Liver (tissue), 10 donors: ENCODE measurements at places on chromosomes 1 and 21. TPM values are rescaled to one million over a fixed set of nuclear protein-coding genes. Genes with fewer than 3 reads are reported as not detected.
A peak's percentile ranks its signal among the peaks of the same experiment; 100 is the strongest.

GRCh38 chr1:229627003-229627402, 956 bp downstream of the URB2 start:
- peaks cover 20% of the 10 kb centered on the region for H3K4me1 ChIP-seq
- peak overlapping the region; percentile 97 for H3K4me3 ChIP-seq
- no peak for DNase-seq
- H3K36me3 ChIP-seq: no peaks in the 10 kb centered on the region
- no peak overlapping the region for H3K27ac ChIP-seq

Gene CFAP74
- under 0.01 TPM for total RNA-seq

- H3K4me3 ChIP-seq: no peak overlapping the region
- no peak for DNase-seq
- H3K27me3 ChIP-seq: no peaks in the 10 kb centered on the region
- no peaks in the 10 kb centered on the region for H3K36me3 ChIP-seq
- H3K4me1 ChIP-seq: no peaks in the 10 kb centered on the region
Observed at GRCh38 chr1:206808615-206809014, 36.3 kb upstream of the IL10 start.

Gene SRRM1
- 42.8 TPM for total RNA-seq

GRCh38 chr1:66283622-66284041, 250.3 kb upstream of the SGIP1 start:
- no peaks in the 10 kb centered on the region for H3K36me3 ChIP-seq
- no peak for DNase-seq
- H3K4me1 ChIP-seq: no peaks in the 10 kb centered on the region
- H3K27ac ChIP-seq: no peak overlapping the region
- H3K4me3 ChIP-seq: no peak overlapping the region

Gene ETV3L
- not detected for total RNA-seq

DNA sequence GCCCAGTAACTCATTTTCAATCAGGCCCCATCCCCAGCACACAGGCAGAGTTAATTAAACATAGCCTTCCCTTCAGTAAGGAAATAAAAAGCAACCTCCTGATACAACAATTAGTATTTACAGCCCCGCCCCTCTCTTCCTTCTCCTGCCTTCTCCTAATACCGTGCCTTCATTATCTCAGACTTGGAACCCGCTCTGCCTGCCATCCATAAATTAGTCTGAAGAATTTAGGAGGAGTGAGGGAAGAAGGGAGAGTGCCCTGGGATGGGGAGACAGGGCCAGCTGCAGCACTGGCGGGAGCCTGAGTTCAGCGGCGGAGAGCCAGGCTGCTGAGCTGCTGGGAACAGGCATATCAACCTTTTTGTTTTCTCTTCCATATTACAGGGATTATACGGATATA, 172.8 kb downstream of the ACTL8 start:
- no peak overlapping the region for H3K27ac ChIP-seq
- peaks cover 6% of the 10 kb centered on the region for H3K27me3 ChIP-seq
- no peak for DNase-seq
- no peaks in the 10 kb centered on the region for H3K4me1 ChIP-seq

Gene C1orf94
- not detected for total RNA-seq

- H3K36me3 ChIP-seq: no peaks in the 10 kb centered on the region
- peaks cover 72% of the 10 kb centered on the region for H3K4me1 ChIP-seq
- no peaks in the 10 kb centered on the region for H3K27me3 ChIP-seq
- H3K4me3 ChIP-seq: no peak overlapping the region
- DNase-seq: no peak
Observed at GRCh38 chr1:10506677-10507047, 31.9 kb downstream of the PEX14 start.

GRCh38 chr1:206135248-206135647, 18.1 kb upstream of the AVPR1B start:
- no peak overlapping the region for H3K27ac ChIP-seq
- H3K27me3 ChIP-seq: no peaks in the 10 kb centered on the region
- no peaks in the 10 kb centered on the region for H3K4me1 ChIP-seq
- H3K4me3 ChIP-seq: no peak overlapping the region
- no peak for DNase-seq

- no peaks in the 10 kb centered on the region for H3K27me3 ChIP-seq
- peaks cover 5% of the 10 kb centered on the region for H3K4me1 ChIP-seq
- no peaks in the 10 kb centered on the region for H3K36me3 ChIP-seq
- H3K4me3 ChIP-seq: no peak overlapping the region
- DNase-seq: no peak
Observed at GRCh38 chr1:10776190-10776905, 20.1 kb downstream of the CASZ1 start.

Gene SELL
- 7.2 TPM for total RNA-seq

GRCh38 chr1:965526-966134, 652 bp upstream of the PLEKHN1 start:
- no peak overlapping the region for H3K4me3 ChIP-seq
- no peaks in the 10 kb centered on the region for H3K36me3 ChIP-seq
- H3K27me3 ChIP-seq: peaks cover 5% of the 10 kb centered on the region
- no peak for DNase-seq
- H3K4me1 ChIP-seq: peaks cover 17% of the 10 kb centered on the region

DNA sequence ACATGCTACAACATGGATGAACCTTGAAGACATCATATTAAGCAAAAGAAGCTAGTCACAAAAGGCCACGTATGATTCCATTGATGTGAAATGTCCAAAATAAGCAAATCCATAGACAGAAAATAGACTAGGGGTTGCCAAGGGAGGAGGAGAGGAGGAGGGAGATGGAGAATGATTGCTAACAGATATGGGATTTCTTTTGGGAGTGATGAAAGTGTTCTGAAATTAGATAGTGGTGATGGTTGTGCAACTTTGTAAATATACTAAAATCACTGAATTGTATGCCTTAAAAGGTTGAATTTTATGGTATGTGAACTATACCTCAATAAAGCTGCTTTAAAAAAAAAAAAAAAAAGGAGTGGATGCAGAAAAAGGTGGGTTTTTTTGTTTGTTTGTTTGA, 7.6 kb downstream of the CLSTN1 start:
- H3K4me1 ChIP-seq: no peaks in the 10 kb centered on the region
- no peak overlapping the region for H3K4me3 ChIP-seq
- H3K27me3 ChIP-seq: no peaks in the 10 kb centered on the region
- no peak overlapping the region for H3K27ac ChIP-seq
- DNase-seq: no peak
- no peaks in the 10 kb centered on the region for H3K36me3 ChIP-seq

Gene ECE1
- 40.2 TPM for total RNA-seq

Gene AMPD1
- total RNA-seq: not detected

Gene BSND
- total RNA-seq: not detected

DNA sequence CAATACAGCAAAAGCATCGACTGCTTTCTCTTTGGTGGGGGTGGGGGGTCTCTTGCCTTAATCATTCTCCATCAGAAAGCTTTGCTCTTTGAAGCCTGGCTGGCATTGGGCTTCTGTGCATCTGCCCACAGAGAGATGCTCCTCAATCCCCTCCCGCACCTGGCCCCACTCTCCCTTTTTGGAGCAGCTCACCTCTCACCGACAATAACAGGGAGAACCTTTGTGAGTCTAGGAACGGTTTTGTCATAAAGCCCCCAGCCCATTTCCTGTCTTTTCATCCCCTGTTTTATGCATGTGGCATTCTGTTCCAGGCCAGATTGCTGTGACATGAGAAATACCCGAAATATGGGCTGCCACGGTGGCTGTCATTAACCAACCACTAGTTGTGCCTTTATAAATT, 469.0 kb upstream of the VAMP3 start:
- no peaks in the 10 kb centered on the region for H3K36me3 ChIP-seq
- no peaks in the 10 kb centered on the region for H3K27me3 ChIP-seq
- H3K4me3 ChIP-seq: no peak overlapping the region
- H3K4me1 ChIP-seq: no peaks in the 10 kb centered on the region
- DNase-seq: no peak

- H3K27ac ChIP-seq: peak overlapping the region; percentile 44
- no peak for DNase-seq
- no peak overlapping the region for H3K4me3 ChIP-seq
Observed at GRCh38 chr21:44480200-44481053, 25.1 kb downstream of the LRRC3 start.

GRCh38 chr1:109768335-109768650, 4.6 kb upstream of the EPS8L3 start:
- no peak for DNase-seq
- H3K36me3 ChIP-seq: no peaks in the 10 kb centered on the region
- no peaks in the 10 kb centered on the region for H3K27me3 ChIP-seq
- H3K4me1 ChIP-seq: no peaks in the 10 kb centered on the region
- H3K27ac ChIP-seq: no peak overlapping the region

GRCh38 chr1:186655876-186656275, 24.3 kb downstream of the PTGS2 start:
- no peaks in the 10 kb centered on the region for H3K4me1 ChIP-seq
- DNase-seq: no peak
- H3K36me3 ChIP-seq: no peaks in the 10 kb centered on the region
- H3K27me3 ChIP-seq: no peaks in the 10 kb centered on the region

- peaks cover 46% of the 10 kb centered on the region for H3K36me3 ChIP-seq
- H3K4me1 ChIP-seq: peaks cover 26% of the 10 kb centered on the region
- H3K4me3 ChIP-seq: no peak overlapping the region
- H3K27me3 ChIP-seq: no peaks in the 10 kb centered on the region
- no peak for DNase-seq
- H3K27ac ChIP-seq: no peak overlapping the region
Observed at GRCh38 chr1:109924316-109924715, 13.7 kb downstream of the CSF1 start.

- H3K36me3 ChIP-seq: no peaks in the 10 kb centered on the region
- H3K27me3 ChIP-seq: no peaks in the 10 kb centered on the region
- H3K4me3 ChIP-seq: no peak overlapping the region
- H3K4me1 ChIP-seq: peaks cover 7% of the 10 kb centered on the region
- no peak for DNase-seq
- no peak overlapping the region for H3K27ac ChIP-seq
Observed at GRCh38 chr1:163381487-163382184, 59.9 kb downstream of the NUF2 start.

Gene IL6R
- total RNA-seq: 47.0 TPM

Gene TAS1R3
- total RNA-seq: 0.33 TPM

GRCh38 chr1:29243023-29243870, 6.9 kb downstream of the PTPRU start:
- DNase-seq: no peak
- no peak overlapping the region for H3K27ac ChIP-seq
- H3K4me3 ChIP-seq: no peak overlapping the region
- H3K36me3 ChIP-seq: no peaks in the 10 kb centered on the region
- peaks cover 5% of the 10 kb centered on the region for H3K4me1 ChIP-seq

DNA sequence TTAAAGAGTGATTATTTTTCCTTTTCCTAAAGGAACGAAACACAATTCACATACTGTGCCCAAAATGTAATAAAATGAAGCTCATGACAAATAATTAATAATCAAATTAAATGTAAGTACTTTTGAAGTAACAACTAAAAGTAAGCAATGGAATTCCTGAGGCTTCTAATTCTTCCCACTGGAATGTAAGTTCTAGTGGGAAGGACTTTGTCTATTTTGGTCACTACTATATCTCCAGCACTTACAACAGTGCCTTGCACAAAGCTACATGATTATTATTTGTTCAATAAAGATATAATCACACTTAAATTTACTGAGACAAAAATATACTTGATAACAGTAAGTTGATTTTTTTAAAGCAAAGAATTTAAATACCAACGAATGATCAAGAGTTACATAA, 128.8 kb downstream of the COQ8A start:
- H3K36me3 ChIP-seq: no peaks in the 10 kb centered on the region
- no peak overlapping the region for H3K4me3 ChIP-seq
- no peaks in the 10 kb centered on the region for H3K27me3 ChIP-seq
- no peak overlapping the region for H3K27ac ChIP-seq

DNA sequence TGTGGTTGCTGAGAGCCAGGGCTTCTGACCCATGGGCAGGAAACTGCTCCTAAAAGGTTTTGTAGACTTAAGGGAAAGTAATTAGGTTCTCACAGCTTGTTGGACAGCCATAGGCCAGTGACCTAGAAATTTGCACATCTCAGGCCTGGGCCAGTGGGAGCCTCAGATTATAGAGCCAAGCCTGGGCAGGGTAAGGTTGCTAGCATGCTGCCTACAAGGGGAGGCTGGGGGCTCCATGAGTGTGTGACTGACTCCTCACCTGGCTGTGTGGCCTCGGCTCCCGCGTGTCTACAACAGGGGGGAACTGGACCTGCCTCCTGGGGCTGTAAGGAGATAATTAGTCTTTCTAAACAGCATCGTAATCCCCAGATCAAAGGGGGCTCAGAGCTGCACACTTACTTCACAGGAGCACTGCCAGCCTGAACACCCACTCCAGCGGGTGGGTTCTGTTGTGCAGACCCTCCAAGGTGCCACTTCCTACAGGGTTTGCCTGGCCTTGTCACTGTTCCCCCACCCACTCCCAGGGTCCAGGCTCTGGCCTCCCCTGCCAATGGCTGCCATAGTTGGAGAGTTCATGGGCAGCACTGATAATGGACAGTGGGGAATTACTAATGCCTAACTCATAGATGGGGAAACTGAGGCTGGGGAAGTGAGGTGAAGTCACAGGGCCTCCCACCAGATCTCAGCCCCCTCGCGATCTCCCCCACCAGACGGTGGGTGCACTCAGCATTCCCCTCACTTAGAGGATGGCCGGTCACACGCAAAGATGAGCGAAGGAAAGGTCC, 230.4 kb upstream of the TMEM51 start:
- H3K27me3 ChIP-seq: peaks cover 4% of the 10 kb centered on the region
- no peak for DNase-seq
- H3K36me3 ChIP-seq: no peaks in the 10 kb centered on the region
- H3K27ac ChIP-seq: no peak overlapping the region

- no peak for DNase-seq
- no peaks in the 10 kb centered on the region for H3K36me3 ChIP-seq
- no peak overlapping the region for H3K4me3 ChIP-seq
- peaks cover 30% of the 10 kb centered on the region for H3K4me1 ChIP-seq
Observed at GRCh38 chr1:225888289-225888897, 553 bp downstream of the LEFTY1 start.

GRCh38 chr21:39885119-39885848, 18.0 kb downstream of the PCP4 start:
- H3K4me1 ChIP-seq: no peaks in the 10 kb centered on the region
- DNase-seq: no peak
- H3K36me3 ChIP-seq: no peaks in the 10 kb centered on the region
- no peak overlapping the region for H3K27ac ChIP-seq
- H3K4me3 ChIP-seq: no peak overlapping the region
- no peaks in the 10 kb centered on the region for H3K27me3 ChIP-seq

GRCh38 chr1:182680901-182681567, 3.4 kb downstream of the RGS8 start:
- H3K27ac ChIP-seq: no peak overlapping the region
- no peaks in the 10 kb centered on the region for H3K36me3 ChIP-seq
- no peak for DNase-seq
- no peaks in the 10 kb centered on the region for H3K27me3 ChIP-seq
- H3K4me1 ChIP-seq: no peaks in the 10 kb centered on the region

Gene CD101
- total RNA-seq: 2.0 TPM

- H3K27me3 ChIP-seq: no peaks in the 10 kb centered on the region
- no peak overlapping the region for H3K27ac ChIP-seq
- DNase-seq: no peak
- no peaks in the 10 kb centered on the region for H3K36me3 ChIP-seq
Observed at GRCh38 chr1:27071049-27071416, 58.4 kb upstream of the TENT5B start.
